Occipital lobe (tissue), 3 donors: ENCODE measurements at places on chromosomes 3 and 15.

GRCh38 chr3:96201463-96201862 lies 612.9 kb upstream of the EPHA6 start:
- DNase-seq = no peak

DNA sequence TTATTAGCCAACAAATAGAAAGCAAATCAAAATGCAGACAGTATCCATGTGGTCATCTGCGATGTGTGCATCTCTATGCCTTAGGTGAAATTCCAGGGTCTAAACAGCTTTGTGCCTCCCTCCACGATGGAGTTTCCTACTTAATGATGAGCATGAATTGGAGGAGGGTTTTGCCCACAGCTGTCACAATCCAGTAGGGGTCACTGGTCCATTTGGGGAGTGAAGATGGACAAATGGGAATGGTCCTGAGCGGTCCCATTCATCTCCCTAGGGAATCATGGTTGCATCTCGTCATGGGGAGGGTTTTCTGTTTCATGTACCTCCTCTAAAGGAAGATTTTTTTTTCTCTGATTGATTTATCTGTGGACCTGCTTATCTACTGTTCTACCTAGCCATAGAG lies 358.0 kb downstream of the PTPRG start:
- DNase-seq = no peak

DNA sequence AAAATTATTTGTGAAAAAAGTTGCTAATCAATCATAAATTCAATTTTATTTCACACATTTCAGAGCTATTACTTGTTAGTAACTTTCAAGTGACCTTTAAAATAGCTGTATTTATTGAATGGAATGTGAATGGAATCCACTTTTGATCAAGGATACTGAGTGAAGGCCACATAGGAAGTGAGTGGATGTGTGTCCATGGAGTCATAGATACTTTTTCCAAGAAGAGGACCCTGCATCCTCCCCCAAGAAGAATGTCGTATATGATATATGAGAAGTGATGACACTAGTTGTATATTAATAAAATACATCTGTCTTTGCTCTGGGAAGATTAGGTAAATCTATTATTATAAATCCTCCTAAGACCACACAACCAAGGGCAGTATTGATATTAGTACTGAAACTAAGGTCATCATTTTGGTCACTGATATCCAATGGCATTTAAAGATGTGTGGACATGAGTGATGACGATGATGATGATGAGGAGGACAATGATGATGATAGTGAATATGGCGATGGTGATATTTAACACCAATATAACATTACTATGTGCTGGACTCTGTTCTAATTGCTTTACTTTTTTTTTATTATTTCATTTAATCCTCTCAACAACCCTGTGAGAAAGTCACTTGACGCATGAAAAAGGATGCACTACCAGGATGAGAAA lies 493.0 kb upstream of the NR2F2 start:
- no peak for DNase-seq

- DNase-seq = no peak
These were observed 94.1 kb downstream of the FLNB start for GRCh38 chr3:58102390-58102750.

- no peak for DNase-seq
These were observed 211.4 kb downstream of the ITPR1 start for GRCh38 chr3:4704552-4704951.

DNA sequence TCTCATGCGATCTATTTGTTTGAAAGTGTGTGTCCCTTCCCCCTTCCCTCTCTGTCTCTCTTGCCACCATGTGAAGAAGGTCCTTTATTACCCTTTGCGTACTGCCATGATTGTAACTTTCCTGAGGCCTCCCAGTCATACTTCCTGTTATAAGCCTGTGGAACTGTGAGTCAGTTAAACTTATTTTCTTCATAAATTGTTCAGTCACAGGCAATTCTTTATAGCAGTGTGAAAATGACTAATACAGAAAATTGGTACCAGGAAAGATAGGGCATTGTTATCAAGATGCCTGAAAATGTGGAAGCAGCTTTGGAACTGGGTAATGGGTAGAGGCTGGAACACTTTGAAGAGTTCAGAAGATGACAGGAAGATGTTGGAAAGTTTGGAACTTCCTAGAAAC lies 743.7 kb upstream of the NECTIN3 start:
- DNase-seq = no peak

DNA sequence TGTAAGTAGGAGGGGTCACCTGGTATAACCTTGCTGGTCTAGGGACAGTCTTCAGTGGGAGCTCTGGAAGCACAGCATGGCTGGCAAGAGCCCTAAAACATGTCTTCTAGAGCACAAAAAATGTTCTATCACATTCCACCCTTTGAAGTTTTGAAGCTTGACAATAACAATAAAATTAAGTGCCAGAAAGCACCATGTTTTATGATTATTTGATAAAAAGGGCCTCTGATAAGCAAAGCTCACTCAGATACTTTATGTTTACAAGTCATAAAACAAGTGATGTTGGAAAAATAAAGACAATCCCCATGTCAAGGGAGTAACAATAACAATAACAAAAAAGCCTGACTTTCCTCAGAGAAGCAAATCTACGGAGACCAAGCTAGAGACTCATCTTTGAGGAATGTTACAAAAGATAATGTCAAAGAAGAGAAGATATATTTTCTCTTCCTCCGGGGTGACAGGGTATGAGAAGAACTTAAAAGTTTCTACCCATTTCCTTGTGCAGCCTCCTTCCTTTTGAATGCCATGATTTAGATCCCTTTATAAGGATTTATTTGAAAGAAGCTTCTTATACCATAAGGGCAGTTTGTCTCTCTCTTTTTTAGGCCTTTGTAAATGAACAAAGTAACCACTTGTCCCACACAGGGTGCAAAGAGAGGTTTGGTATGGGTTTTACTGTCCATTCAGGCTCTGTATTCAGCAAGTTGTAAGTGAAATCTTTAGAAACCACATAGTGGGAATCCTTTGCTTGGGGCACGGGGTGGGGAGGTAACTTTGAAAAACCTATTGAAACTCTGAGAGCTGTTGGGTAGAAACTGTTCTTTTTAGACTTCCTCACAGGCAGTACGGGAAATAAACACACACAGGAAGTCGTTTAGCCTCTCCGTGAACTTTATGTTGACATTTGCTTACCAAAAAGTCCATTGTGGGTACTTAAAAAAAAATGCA lies 109.6 kb upstream of the RBMS3 start:
- no peak for DNase-seq

DNA sequence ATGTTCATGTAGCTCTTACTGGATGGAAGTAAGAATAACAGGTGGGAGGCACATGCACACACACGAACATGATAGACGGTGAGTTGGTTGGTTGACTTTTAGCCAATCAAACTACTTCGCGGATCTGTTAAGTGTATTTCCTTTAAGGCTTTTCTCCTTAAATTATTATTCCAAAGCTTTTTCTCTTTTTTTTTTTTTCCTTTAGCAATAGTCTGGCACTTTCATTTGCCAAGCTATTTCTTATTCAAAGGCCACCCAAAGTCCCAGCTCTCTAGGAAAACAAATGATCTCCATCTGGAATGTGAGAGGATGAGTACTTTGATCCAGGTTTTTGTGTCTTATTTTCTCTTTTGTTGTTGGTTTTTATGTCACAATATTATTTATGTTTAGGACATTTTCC lies 141.1 kb downstream of the TPRG1 start:
- no peak for DNase-seq

GRCh38 chr3:84039099-84039498 lies 919.7 kb upstream of the CADM2 start:
- DNase-seq = no peak

- no peak for DNase-seq
These were observed 107.4 kb upstream of the IL12A start for GRCh38 chr3:159881208-159881607.

DNA sequence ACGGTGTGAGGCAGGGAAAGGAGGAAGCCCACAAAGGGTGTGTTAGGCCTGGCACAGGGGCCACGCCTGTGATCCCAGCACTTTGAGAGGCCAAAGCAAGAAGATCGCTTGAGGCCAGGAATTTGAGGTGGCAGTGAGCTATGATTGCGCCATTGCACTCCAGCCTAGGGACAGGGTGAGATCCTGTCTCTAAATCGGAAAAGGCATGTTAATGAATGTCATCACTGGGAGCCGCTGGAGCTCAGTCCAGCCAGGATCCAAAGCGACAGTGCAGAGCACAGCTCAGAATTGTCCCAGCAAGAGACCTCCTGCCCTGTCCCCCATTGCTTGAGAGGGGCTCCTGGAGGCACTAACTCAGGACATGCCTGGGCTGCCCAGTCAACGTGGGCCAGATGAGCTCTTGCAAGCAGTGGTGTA lies 15.0 kb upstream of the FBLN2 start:
- DNase-seq = no peak

GRCh38 chr3:129028866-129029265 lies 27.8 kb downstream of the EFCC1 start:
- no peak for DNase-seq
